Choroid plexus epithelial cell (primary cell): ENCODE measurements at places on chromosomes 13 and 19.
A peak's percentile ranks its signal among the peaks of the same experiment; 100 is the strongest.

GRCh38 chr19:44823373-44823698 lies 14.4 kb downstream of the BCAM start:
- no peak for DNase-seq

DNA sequence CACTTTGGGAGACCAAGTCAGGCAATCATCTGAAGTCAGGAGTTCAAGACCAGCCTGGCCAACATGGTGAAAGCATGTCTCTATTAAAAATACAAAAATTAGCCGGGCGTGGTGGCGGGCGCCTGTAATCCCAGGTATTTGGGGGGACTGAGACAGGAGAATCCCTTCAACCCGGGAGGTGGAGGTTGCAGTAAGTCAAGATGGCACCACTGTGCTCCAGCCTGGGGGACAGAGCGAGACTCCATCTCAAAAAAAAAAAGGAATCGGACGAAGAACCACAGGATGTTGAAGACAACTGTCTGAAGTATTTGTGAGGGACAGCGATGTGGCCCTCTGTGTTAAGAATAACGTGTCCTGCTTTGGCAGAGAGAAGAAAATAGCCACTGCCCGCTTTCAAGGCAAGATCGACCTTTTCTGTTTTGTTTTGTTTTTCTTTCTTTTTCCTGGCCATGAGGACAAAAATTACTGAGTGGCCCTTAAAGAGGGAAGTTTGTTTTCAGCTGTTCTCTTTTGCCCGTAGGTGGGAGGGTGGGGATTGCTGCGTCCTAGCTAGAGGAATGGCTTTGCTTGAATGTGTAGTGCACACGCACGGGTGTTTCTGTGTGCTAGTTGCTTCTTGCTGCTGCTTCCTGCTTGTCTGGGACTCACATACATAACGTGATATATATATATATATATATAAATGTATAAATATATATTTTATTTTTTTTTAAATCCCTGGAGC lies 6.2 kb upstream of the PRKCG start:
- DNase-seq = no peak

DNA sequence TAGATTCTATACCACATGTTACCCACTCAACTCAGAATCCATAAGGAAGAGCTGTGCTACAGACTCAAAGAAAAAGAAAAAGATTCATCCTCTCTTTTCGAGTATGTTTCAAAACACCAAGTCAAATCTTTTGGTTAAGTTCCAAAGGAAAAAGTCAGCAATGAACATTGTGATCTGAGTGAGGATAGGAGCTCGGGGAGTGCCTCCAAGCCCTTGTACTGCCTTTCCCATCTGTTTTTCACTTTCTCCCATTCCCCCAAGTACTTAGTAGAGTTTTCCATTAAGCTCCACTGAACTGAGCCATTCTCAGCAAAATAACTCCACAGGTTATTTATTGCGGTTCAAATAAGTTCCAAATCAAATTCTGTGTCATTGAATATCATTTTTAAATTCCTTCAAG lies 47.7 kb upstream of the MAB21L1 start:
- DNase-seq = no peak

- DNase-seq = no peak
Observed at GRCh38 chr13:113564331-113565023, 20.1 kb upstream of the TFDP1 start.

GRCh38 chr13:37929308-37929707 lies 59.7 kb upstream of the TRPC4 start:
- DNase-seq = no peak

DNA sequence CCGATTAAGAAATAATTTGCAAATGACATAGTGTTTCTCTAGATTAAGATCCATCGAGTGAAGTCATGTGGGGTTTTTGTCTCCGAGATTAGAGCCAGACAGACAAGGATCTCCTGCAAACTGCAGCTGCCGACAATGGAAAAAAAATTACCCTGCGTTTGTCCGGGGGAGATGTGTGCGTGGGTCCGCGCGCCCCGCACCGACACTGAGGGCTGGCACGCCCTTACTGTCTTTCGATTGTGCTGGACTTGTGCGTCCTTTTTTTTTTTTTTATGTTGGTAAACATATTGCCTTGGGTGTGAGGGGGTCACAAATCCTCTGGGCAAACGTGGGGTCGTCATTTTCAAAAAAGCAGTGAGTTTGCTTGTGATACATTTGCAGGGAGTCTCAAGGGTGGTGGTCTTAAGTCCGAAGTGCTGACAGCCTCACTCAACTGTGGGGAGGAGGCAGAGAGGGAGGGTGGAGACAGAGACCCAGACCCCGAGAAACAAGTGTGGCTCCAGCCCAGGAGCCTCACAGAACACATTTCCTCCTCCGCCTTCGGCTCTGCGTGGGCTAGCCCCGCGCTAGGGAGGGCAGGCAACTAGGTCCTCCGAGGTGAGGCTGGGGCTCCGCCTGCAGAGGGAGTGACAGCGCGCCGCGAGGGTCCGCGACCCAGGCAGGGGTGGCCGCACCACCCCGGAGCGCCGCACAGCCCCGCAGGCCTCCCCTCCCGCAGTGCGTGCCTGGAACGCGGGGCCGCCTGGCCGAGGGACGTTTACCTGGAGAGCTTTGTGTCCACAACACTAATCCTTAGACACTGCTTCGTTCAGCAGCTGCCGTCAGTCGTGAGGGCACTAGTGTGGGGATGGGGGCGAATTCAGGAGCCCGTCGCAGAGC lies 11.7 kb upstream of the SOX1 start:
- DNase-seq = no peak

- peak; percentile 48 for DNase-seq
Observed at GRCh38 chr13:20553311-20553710, 13.6 kb upstream of the IFT88 start.

DNA sequence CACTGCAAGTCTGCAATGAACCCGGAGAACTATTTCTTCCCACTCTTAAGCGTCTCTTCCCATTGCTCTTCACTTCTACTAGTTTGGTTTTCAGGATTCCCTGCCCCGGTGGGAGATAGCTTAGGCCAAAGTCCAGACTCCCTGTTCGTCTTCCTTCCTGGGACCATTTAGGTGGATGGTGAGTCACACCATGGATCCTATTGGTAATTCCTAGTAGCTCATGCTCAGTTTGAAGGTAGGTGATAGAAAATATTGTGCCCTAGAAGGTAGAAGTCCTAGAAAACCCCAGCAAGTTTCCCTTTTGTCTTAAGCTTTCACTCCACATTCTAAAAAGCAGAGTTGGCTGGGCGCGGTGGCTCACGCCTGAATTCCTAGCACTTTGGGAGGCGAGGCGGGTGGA lies 13.8 kb downstream of the CHAF1A start:
- no peak for DNase-seq

- no peak for DNase-seq
Observed at GRCh38 chr13:36157480-36157879, 26.3 kb upstream of the DCLK1 start.

DNA sequence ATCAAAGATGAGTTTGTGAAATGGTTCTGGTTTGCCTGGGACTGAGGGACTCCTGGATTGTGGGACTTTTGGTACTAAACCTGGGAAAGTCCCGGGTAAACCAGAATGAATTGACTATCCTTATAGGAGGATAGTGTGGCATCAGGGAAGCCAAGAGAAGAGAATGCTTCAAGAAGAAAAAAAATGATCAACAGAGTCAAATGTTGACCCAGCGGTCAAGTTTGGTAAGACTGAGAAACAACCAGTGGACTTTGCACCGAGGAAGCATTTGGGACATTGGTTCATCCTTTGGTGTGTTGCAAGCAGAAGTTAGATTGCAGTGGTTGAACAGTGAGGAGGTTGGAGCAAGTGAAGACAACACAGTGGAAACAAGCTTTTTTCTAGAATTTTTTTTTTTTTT lies 33.5 kb downstream of the CLEC17A start:
- DNase-seq = no peak

DNA sequence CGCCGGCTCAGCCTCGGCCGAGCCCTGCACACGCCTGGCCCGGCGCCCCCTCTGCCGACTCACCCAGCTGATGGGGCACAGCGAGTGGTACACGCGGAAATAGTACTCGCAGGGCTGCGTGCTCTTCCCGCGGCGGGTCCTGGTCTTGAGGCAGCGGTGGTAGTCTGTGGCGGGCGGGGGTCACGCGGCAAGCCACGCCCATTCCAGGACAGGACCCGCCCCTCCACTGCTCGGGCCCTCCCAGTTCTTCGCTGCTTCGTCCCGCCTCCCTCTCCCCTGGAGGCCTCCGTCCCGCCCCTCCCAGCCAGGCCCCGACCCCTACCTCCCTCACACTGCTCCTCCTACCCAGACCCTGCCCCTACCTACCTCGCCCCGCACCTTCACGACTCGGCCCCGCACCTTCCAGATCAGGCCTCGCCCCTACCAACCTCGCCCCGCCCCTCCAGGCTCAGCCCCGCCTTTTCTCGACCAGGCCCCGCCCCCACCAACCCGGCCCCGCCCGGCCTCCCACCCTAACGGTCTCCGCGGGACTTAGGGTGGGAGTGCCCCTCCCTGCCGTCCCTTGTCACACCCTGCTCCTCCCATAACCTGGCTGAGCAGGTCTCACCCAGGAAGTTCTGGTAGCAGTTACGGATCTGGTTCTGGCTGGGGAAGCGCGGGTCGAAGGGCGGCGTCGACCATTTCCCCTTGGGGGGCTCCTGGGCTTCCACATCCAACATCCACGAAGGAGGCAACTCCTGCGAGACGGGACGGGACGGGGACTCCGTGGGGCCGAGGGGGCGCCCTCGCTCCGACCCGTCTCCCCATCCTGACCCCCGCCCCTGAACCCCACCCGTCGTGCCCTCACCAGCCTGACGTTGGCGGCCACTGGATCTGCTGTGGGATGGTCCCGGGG lies 469 bp downstream of the COX6B2 start:
- peak; percentile 61 for DNase-seq

- no peak for DNase-seq
Observed at GRCh38 chr13:60282186-60282585, 114.8 kb upstream of the TDRD3 start.

GRCh38 chr13:84563611-84564010 lies 681.3 kb upstream of the SLITRK1 start:
- no peak for DNase-seq

DNA sequence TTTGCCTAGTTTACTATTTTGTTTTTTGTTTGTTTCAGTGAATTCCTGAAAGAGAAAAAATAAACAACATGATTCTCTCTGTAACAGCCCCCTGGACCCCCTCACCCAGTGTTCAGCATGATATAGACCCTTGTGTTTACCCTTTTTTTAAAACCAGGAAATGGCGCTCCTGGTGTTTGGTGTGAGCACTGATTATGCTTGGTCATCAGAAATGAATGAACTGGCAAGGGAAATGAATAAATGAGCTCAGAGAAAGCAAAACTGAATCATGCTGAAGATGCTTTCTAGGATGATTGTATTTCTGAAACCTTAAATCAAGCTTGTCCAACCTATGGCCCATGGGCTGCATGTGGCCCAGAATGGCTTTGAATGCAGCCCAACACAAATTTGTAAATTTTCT lies 22.1 kb downstream of the WASF3 start:
- no peak for DNase-seq

DNA sequence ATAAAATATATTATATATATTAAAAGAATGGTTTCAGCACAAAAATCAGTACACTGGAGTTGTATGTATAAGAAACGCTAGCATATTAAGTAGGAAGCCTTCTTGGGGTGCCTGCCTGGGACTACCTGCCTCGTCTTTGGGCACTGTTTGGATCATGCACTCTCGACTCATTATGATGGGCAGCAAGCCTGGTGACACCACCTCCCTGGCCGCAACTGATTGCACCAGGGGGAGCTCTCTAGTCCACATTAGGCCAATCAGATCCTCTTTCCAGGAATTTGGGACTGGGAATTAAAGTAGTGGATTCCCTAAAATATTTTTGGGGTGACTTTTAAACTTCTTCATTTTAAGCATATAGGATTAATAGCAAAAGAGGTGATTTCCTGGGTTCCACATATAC lies 56.0 kb upstream of the RGCC start:
- DNase-seq = no peak

- DNase-seq = peak; percentile 65
Observed at GRCh38 chr13:77833331-77833863, 85.2 kb downstream of the EDNRB start.

- peak; percentile 54 for DNase-seq
Observed at GRCh38 chr13:94660695-94661326, 51.5 kb downstream of the SOX21 start.

GRCh38 chr19:49389406-49389805 lies 1.4 kb downstream of the KASH5 start:
- no peak for DNase-seq

- no peak for DNase-seq
Observed at GRCh38 chr19:13466697-13467096, 39.6 kb downstream of the CACNA1A start.

GRCh38 chr13:42017264-42017663 lies 31.2 kb upstream of the DGKH start:
- no peak for DNase-seq

DNA sequence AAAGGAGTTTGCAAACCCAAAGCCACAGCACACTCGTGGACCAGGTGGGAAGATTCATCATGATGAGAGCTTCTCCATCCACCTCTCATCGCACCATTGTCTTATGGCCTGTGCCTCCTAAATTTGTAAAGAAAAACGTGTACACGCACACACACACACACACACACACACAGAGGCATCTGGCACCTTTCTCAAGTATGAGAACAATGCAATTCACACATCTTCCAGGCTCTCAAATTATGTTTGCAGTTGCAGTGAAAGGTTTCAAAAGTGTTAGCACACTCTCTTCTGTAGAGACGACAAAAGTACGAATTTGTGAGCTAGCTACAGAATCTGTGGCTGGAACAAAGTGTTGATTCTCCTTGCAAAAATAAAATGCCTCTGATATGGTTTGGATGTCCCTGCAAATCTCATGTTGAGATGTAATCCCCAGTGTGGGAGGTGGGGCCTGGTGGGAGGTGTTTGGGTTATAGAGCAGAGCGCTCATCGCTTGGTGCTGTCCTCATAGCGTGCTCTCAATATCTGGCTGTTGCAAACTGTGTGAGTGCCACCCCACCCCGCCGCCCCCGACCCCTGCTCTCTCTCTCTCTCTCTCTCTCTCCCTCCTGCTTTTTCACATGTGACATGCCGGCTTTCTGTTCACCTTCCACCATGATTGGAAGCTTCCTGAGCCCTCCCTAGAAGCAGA lies 21.8 kb upstream of the RAB20 start:
- DNase-seq = no peak

DNA sequence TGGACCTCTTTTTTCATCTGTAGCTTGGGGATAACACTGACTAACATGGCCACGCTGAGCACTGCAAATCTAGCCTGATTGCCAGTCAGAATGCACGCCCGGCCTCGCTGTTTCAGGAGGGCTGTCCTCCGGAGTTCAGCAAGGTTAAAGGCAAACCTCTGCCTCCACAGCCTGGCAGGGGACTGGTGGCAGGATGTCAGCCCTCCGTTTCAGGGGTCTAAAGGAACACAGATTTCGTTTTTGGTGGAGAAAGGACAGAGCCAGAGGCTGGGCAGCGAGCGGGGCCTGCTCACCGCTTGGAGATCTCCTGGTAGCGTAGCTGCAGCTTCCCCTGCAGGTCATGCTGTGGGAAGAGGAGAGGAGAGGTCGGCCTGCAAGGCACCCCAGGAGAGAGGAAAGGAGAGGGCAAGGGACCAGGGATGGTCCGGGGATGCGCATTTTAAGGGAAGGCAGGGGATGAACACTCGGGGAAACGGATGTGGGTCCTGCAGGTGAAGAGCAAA lies 560 bp downstream of the NDUFA7 start:
- no peak for DNase-seq

GRCh38 chr13:30119476-30119875 lies 187.9 kb downstream of the KATNAL1 start:
- peak; percentile 71 for DNase-seq
